ENCODE measurements at places on chromosomes 13 and 19. TPM values are rescaled to one million over a fixed set of nuclear protein-coding genes. Genes with fewer than 3 reads are reported as not detected.

GRCh38 chr13:97224544-97225300, 2.6 kb downstream of the MBNL2 start:
- no peak for DNase-seq

REEP6 gene
- 28.1 TPM for polyA plus RNA-seq

CHMP2A gene
- 128 TPM for polyA plus RNA-seq

LILRB1 gene
- 1.0 TPM for polyA plus RNA-seq

GRCh38 chr13:100597253-100597652, 8.7 kb upstream of the GGACT start:
- no peak for DNase-seq

ANKRD24 gene
- polyA plus RNA-seq: 1.1 TPM

Measured in renal cortex interstitium (tissue), 15 donors.